ENCODE measurements at places on chromosomes 5 and 9.

GRCh38 chr9:33455945-33456344 is 8.6 kb upstream of the AQP3 start:
- no peak for DNase-seq

- no peak for DNase-seq
Observed at GRCh38 chr9:75185585-75186170, 97.4 kb downstream of the OSTF1 start.

- no peak for DNase-seq
Observed at GRCh38 chr9:33304362-33304761, 14.0 kb downstream of the NFX1 start.

GRCh38 chr5:6399980-6400910 is 21.9 kb upstream of the MED10 start:
- DNase-seq = no peak

GRCh38 chr9:136762915-136763648 is 1.2 kb downstream of the LCN15 start:
- DNase-seq = peak; percentile 77

DNA sequence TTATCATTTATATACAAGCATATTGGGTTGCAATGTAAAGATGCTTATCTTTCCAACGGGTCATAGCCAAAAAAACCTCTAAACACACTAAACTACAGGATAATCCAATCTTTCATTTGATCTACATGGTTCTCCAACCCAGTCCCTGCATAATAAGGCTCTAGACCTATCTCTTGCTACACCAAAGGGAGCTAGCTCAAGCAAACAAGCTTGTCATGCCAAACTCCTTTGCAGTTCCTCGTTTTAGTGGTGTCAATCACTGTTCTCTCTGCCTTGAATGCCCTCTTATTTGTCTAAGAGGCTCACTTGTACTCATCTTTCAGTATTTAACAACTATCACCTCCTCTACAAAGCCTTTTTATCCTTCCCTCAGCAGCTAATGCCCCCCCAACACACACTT is 5.6 kb downstream of the HOMER1 start:
- DNase-seq = no peak

GRCh38 chr5:61904730-61905129 is 401.3 kb upstream of the KIF2A start:
- no peak for DNase-seq

GRCh38 chr5:8766448-8766847 is 779.4 kb downstream of the SEMA5A start:
- DNase-seq = no peak

DNA sequence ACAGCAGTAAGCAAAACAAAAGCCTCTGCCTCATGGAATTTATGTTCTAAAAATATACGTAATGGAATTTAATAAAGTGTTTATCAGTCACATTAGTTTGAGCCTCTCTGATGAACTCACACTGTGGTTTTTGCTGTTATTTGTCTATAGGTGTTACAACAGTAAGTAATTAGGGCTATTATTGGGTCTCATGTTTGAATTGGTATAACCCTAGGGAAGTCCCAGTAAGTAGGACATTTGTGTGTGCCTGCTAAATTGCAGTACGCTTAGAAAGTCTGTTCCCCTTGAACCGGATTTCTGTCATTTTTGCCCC is 197.6 kb downstream of the NR3C1 start:
- DNase-seq = no peak

- DNase-seq = no peak
Observed at GRCh38 chr5:109496112-109496511, 86.3 kb upstream of the PJA2 start.

- peak; percentile 77 for DNase-seq
Observed at GRCh38 chr9:69573651-69574050, 98.5 kb downstream of the APBA1 start.

DNA sequence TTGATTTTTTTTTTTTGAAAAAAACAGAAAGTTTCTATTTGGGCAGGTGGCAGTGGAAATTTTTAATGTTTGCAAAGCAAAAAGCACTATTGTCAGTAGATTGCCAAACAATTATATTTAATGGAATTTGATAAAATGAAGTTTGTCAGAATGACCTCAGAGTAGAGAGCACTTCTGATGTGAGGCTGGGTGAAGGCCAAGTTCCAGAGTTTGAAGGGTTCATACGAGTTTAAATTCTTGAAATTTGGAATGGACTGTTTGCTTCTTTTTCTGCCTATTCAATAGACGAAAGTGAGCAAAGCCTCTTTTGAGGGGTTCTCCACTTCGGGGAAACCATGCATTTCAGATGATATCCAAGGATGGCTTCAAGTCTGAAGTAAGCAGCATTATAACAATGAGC is 7.4 kb downstream of the SHC3 start:
- DNase-seq = no peak

DNA sequence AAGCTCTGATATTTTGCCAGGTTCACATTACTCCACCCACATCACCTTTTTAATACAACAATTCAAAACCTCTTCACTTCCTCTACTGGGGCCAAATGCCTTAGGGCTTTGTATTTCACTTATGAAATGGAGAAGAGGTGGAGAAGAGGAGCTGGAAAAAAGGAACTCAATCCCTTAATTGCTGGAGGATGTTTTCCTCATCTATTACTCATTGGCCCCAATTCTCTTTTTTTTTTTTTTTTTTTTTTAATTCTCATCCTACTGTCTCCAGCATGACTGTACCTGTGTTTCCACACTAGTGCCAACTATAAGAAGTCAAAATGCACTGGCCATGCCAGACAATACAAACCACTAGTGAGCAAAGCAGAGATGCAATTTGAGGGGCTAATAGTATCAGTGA is 20.9 kb downstream of the FAM13B start:
- no peak for DNase-seq

GRCh38 chr5:179313849-179314521 is 31.3 kb downstream of the ADAMTS2 start:
- peak; percentile 49 for DNase-seq

DNA sequence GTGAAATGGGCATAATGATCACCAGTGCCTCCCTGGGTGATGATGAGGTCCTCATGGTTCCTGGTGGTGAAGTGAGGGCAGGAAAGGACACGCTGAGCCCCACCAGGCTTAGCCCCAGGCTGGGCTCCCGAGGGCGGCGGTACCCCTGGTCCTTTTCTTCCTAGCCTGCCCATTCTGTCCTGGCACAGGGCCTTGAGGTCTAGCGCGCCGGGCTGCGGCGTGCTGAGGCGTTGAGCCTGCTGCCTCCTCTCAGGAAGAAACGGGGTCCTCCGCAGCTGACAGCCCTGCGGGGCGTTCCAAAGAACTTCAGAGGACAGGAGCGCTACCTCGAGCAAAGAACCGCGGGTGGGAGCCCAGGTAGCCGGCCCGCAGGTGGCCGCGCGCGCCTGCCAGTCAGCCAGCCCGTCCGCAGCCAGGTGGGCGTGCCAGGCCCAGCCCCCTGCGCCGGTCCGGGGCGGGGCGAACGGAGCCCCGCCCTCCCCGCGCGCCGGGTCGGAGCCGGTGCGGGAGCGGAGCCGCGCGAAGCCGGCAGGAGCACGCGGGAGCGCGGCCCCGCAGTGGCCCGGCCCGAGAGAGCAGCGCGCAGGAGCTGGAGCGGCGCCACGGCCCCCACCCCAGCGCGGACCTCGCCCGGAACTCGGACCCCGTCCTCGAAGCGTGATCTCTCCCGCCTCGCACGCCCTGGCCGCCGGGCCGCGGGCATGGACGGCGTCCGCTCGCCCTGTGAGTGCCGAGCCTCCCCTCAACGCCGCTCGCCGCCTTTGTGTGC is at the start of gene WNK2:
TSS of gene WNK2 (plus strand) at position 477 of the 769 bp plus-strand sequence. CDS start 791 bp downstream, outside the sequence.
- DNase-seq = peak; percentile 76

GRCh38 chr5:124451721-124452383 is 294.6 kb downstream of the ZNF608 start:
- no peak for DNase-seq

GRCh38 chr5:124074500-124074899 is 562.5 kb downstream of the CSNK1G3 start:
- DNase-seq = no peak

DNA sequence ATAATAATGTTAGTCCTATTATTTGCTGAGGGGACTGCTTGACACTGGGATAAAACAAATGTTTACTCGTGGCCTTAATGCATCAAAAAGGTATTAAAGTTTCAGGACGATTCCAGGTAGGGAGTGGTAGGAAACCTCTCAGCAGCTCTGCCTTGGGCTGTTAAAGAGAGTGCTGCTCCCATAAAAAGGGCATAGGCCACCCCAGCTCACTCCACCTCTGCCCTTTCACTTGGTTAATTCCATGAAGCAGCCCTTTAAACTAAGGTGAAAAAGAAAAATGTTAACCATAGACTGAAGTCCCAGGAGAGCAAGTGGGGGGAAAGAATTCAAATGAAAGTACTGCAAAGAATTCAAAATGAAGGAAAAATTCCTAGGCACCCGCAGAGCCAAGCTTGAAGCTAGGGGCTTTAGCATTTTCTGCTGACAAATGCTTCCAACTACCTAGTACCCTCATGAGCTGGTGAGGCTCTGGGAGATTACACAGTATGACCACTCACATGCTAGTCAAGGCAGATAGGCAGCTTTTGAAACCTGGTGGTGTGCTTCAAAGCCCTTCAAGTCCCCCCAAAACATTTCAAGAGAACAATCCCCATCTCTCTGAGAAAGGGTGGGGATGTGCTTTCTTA is 8.5 kb downstream of the KLF9 start:
- peak; percentile 34 for DNase-seq

DNA sequence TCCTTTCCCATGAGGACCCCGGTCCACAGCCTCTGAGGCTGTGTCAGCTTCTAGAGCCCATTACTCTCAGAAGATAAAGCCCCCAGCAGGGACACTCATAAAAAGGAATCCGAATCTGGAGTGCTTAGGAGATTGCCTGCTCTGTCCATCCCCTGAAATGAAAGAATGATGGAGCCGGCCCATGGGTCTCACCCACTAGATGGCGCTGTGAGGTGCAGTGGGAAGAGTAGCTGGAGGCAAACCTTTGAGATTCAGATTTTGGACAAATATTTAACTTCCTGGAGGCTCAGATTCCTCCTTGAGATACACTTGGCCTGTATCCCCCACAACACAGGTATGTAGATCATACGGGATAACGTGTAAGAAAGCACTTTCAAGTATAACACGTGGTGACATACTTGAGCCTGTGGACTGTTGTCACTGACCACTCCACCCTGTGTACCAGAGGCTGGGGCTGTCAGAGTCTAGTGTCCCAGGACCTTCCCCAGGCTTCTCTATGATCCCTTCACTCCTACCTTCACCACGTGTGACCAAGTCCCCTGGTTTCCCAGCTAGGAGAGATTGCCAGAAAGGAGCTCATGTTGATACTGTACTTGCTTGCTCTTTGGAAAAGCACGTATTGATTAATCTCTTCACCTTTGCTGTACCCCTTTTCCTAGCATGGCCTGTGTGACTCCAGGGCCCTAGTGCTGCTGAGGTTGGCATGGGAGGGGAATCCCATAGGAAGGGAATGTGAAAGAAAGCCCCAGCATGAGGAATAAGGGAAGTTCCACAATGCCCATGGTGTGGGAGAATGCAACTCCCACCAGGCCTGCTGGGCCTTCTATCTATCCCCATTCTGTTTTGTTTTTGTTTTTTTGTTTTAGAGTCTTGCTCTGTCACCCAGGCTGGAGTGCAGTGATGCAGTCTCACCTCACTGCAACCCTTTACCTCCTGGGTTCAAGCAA is 32.1 kb downstream of the TRMO start:
- DNase-seq = no peak

DNA sequence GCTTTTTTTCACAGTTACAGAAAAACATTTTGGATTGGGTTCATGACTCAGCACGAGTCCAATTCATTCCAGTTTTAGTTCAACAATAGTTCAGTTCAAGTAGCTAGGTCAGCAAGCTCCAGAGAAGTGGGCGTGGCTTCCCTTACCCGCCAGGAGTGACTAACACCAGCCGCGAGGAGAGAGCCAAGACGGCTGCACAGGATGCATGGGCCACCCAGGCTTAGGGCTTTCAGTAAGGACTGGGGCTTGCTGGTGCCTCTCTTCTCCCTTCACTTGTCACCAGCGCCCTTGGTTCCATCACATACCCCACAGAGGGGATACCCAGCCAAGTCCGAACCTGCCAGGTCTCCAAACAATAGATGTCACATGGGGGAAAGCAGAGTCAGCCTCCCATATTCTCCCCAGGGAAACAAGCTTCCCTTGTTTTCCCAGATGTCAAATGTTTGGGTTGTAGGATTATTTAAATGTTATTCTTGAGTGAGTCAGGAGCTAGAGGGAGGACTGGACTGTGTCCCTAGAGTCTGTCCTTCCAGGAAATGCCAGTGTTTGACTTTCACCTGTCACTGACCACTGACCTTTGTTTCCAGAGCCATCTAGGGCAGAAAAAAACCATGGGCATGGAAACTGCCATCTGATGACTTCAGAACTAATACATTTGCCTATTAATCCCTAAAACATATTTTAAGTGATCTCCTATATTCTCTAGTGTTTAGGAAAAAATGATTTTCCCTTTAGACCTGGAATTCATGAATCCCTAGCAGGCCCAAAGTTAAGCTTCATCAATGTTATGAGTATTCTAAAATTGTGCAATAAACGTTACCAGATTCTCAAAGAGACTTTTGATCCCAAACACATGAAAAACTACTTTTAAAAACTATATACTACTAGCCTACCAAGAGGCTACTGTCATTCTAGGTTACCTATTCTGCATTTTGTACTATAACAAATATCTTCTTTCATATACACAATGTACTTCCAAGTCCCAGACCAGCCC is 51.9 kb downstream of the NIPAL4 start:
- DNase-seq = peak; percentile 57

DNA sequence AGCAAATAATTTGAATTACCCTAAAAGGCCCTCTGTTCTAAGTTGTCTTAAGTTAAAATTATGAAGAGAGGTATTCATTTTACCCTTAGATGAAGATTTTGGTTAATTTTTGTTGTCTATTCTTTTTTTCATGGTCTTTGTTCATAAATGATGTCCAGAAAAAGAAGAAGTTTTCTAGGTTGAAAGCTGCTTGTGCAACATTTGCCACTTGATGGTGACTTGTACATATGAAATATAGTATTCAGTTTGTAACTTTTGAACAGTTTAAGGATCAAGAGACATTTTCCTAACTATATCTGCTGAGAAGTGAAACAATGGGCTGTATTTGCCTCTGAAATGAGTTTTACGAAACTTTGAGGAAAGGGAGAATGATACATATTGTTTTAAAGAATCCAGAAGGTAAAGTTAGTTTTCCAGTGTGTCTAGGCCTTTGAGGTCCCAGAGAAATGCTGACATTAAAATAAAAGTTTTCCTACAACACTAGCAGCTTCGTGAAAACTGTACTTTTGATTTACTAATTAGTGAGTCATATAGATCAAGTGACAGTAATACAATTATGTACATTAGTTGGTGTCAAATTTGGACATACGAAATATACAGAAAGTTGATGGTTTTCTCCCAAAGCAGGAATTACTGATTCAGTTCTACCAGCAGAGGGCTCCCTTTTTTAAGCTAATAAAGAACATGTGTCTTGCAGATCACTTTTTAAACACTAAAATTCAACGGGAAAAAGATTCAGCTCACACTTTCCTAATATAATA is 70.5 kb downstream of the PIK3R1 start:
- DNase-seq = no peak

- no peak for DNase-seq
Observed at GRCh38 chr5:3218916-3219650, 376.5 kb upstream of the IRX1 start.

Measured in kidney (tissue), 22 donors.